ENCODE measurements at places on chromosomes 12 and 14.

GRCh38 chr14:35701531-35701930 is 107.6 kb downstream of the RALGAPA1 start:
- DNase-seq, result no peak

GRCh38 chr12:75409830-75410229 is 18.9 kb downstream of the GLIPR1L2 start:
- no peak for DNase-seq

DNA sequence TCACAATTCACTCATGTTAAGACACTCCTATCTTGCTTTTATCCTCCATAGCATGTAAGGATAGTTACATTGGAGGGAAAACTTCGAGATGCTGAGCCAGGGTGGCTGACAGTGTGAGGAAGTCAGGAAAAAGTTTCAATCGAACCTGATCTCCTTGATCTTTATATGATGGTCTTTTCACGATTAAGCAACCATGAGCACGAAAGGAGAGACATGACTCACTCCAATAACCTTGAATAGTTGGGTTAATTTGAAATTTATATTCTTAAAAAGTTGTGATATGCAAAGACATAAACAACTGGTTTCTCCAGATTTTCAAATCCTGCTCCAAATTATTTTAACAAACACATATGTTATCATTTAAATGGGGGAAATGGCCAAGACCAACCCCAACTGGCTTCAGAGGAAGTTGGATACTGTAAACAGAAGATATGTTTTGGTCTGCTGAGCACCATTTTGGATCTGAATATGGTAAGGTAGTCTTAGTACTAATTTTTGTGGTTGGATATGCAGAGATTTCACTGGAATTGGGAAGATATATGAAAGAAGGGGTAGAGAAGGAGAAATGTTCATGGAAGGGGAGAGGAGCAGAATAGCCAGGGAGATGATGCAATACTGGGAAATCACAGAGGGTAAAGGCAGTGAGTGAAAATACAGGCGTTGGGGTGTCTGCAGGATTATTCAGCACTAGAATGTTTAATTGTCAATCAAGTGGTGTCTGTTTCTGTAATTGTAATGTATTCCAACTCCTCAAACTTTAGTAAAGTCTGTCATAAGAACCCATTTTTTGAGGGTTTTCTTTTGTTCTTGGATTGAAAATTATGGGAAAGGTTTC is 185.2 kb upstream of the SLC38A2 start:
- no peak for DNase-seq

DNA sequence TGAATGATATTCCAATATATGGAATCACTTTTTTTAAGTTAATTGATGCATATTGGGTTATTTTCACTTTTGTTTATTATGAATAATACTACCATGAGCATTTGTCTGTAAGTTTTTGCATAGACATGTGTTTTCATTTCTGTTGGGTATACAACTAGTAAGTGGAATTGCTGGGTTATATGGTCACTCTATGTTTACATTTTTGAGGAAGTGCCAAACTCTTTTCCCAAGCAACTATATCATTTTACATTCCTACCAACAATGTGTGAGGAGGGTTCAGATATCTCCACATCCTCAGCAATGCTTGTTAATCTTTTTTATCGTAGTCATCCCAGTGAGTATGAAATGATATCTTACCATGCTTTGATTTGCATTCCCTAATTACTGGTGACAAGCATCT is 64.0 kb downstream of the MON2 start:
- no peak for DNase-seq

DNA sequence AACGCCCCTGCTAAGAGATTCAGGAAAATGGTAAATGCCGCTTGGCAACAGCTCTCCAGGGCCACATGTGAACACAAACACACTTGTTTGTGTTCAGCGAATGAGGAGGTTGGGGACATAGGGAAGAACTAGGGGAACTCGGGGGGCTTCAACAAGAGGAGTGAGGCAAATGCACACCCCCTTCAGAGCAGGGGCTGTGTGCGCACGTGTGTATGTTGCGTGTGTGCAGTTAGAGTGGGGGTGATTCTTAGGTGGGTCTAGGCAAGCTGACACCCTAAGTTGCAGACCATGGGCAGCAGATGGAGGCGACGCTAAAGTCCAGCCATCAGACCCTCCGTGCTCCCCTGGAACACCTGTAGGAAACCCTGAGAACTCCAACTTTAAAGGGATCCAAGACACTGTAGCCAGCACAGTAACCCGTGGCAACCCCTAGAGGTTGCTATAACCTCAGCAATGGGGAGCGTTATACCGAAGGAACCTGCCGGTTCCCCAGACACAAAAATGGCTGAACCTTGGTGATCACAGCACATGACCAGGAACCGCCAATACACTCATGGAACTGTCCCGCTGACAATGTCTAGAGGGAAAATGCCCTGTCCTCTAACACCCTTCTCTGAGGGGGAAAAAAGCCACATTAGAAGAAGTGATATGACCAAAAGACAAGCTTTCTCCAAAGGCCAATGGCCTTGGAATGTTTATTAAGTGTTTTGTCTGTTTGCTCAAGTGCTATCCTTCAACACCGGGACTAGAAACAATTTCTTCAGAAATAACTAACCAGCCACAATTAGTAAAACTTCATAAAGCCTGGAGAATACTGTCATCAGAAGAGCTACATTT is 86.5 kb upstream of the CEP83 start:
- peak; percentile 29 for DNase-seq

- DNase-seq, result no peak
Measured at GRCh38 chr12:130827432-130827831, 11.6 kb downstream of the STX2 start.

DNA sequence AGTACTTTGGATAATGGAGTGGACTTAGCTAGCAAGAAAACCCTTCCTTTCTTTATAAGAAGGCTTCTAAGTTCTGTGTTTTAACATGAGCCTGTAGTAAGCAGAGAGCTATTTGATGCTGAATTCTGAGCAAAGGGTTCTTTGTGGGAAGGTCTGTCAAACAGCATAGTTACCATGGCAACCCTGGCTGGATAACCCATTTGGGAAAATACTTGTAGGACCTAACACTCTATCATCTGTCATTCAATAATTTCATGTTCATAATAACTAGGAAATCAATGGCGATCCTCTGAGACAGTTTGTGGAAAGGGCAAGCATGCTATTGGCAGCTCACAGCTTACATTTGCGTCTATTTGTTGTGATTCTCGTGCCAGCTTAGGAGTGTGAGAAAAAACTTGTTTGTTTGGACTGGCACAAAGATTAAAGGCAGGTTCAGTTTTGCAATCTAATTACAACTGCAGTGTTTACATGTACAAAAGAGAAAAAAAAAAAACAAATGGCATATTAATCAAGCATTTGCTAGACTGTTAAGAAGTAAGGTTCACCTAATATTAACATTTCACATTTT is 219.2 kb downstream of the PDZRN4 start:
- no peak for DNase-seq

DNA sequence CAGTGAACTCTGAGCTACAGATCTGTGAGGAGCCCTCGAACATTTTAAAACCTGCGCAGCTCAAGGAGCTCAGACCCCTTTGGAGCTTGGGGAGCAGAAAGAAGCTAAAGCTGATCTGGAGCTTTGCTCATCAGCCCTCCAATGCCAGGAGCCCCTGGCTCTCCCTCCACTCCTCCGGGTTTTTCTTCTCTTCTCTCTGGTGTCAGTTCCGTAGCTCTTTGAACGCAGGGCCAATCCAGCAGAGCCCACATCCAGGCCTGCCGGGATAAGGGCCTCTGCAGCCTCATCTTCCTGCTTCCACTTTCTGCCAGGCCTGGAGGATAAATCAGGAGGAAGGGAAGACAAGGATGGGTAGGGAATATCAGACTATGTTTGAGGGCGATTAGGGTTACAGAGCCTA is 6.0 kb downstream of the HOXC4 start:
- no peak for DNase-seq

GRCh38 chr14:77580964-77581505 is 35.4 kb downstream of the SPTLC2 start:
- peak; percentile 4 for DNase-seq

- no peak for DNase-seq
Measured at GRCh38 chr12:53051881-53052412, 2.1 kb downstream of the TNS2 start.

DNA sequence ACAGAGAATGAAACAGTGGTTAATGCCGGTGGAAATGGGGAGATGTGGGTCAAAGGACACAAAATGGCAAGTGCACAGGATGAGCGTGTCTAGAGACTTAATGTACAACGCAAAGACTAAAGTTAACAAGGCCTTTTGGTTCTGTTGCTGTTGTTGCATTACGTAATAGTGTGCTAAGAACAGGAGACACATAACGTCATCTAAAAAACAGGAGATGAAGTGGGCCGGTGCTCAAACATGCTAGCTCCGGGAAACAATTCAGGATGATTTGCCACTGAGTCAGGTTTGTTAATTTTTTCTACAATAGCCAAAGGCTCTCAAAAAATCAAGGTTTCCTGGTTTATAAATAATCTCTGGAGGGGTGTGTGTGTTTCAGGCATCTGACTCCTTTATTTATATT is 55.5 kb downstream of the ETV6 start:
- no peak for DNase-seq

GRCh38 chr14:69518289-69519101 is 34.0 kb downstream of the PLEKHD1 start:
- DNase-seq, result no peak

GRCh38 chr12:114733919-114734318 is 49.9 kb upstream of the TBX3 start:
- no peak for DNase-seq

GRCh38 chr14:56173365-56173922 is 55.2 kb downstream of the PELI2 start:
- DNase-seq, result no peak

DNA sequence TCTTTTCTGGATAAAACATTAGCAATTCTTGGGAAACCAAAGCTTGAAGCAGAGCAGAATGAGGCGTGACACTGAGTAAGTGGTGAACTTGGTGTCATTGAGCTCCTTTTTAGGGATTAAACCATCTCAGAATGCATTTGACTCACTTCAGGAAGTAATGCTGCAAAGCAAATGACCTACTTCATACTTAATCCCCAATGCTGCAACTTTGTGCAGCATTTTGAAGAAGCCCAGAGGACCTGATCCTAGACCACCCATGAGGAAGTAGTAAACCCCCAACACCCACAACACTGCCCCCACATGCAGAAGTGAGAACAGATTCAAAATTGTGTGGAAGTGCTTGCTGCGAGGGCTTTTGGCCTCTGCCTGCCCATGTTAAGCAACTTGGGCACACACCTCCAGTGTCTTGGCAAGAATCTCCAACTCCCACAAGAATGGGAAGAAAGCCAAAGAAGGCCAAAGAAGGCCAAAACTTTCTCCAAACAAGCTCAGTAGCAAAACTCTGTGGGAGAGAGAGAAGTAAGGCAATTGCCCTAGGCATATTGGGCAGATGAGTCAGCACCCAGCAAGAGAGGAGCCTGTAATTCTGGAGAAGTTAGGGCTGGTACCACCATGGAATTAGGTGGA is 69.2 kb upstream of the ETV6 start:
- DNase-seq, result no peak

- no peak for DNase-seq
Measured at GRCh38 chr12:40168001-40168400, 56.8 kb upstream of the LRRK2 start.

- no peak for DNase-seq
Measured at GRCh38 chr14:29756019-29756385, 171.6 kb downstream of the PRKD1 start.

GRCh38 chr12:115943630-115944391 is 333.7 kb downstream of the MED13L start:
- no peak for DNase-seq

GRCh38 chr14:81312289-81312876 is 87.7 kb downstream of the STON2 start:
- no peak for DNase-seq

GRCh38 chr12:100698518-100698917 is 96.1 kb upstream of the ANO4 start:
- DNase-seq, result no peak

DNA sequence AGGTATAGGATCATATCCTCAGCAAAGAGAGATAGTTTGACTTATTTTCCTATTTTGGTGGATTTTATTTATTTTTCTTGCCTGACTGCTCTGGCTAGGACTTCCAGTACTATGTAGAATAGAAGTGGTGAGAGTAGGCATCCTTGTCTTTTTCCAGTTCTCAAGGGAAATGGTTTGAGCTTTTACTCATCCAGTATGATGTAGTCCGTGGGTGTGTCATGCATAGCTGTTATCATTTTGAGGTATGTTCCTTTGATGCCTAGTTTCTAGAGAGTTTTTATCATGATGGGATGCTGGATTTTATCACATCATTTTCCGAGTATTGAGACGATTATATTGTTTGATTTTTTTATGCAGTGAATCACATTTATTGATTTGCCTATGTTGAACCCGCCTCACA is 97.2 kb downstream of the MGAT4C start:
- DNase-seq, result no peak

GRCh38 chr12:108594-108993 is 42.0 kb downstream of the IQSEC3 start:
- peak; percentile 58 for DNase-seq

DNA sequence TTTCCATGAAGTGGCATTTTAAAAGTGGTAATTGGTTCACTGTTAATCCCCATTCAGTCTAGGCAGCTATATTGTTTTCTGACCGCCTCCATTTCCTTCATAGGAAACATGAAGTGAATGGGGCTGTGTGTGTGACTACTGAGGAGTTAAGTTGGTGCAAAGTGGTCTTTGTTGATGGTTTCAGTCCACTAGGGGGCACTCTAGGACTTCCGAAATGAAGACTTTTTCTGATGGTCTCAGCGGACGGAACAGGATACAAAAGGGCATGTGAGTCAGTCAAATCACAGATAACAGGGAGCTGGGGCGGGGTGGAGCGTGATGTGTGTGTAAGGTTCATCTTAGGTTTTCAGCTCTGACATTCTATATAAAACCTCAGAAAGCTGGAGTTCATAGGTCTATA is 240.1 kb upstream of the OR4E1 start:
- DNase-seq, result peak; percentile 42

DNA sequence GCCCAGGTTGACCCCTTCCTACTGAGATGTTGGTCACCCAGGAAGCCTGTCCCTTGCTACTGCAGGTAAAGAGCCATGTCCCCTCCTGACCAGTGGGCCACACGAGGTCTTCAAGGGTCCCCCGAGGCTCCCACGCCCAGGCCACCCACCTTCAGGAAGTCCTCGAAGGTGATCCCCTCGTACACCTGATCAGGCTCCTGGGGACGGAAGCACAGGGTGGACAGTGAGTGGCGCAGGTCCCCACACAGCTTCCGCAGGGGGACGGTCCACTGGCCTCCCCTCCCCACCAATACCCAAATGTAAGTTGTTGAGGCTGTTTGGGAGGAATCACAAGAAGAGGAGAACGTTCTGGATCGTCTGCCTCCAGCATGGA is 57.4 kb downstream of the TESC start:
- DNase-seq, result no peak

- DNase-seq, result no peak
Measured at GRCh38 chr14:56282179-56282578, 164.0 kb downstream of the PELI2 start.
